Activated CD4-positive, alpha-beta T cell treated with anti-CD3 and anti-CD28 coated beads, Interleukin-2, amount 50 U/mL, for 16 hours (primary cell): ENCODE measurements at places on chromosomes 2 and 18.
A peak's percentile ranks its signal among the peaks of the same experiment; 100 is the strongest.

- peak; percentile 14 for DNase-seq
Measured at GRCh38 chr2:100819370-100820272, at the start of gene NPAS2. NPAS2 (plus strand) TSS chr2:100820139; CDS start chr2:100904755, 84,616 bp downstream.

DNA sequence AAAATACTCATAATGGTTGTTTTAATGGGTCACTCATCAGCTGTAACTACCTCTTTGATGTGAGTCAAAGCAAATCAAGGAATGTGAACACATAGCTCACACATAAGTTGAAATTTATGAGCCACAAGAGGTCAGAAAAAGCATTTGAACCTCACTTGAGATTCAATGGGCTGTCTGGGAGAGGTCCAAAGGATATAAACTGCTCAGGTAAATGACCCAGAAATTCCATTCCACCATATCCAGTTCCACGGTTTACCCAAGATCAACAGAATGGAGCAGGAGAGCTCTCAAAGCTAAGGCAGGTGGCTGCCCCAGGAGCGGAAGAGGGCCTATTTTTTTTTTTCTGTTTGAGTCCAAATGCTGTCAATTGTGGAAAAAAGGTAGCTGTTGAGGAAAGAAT lies 464.1 kb downstream of the TNS1 start:
- DNase-seq: no peak

GRCh38 chr18:75456199-75456631 lies 28.7 kb upstream of the SMIM21 start:
- DNase-seq: no peak

DNA sequence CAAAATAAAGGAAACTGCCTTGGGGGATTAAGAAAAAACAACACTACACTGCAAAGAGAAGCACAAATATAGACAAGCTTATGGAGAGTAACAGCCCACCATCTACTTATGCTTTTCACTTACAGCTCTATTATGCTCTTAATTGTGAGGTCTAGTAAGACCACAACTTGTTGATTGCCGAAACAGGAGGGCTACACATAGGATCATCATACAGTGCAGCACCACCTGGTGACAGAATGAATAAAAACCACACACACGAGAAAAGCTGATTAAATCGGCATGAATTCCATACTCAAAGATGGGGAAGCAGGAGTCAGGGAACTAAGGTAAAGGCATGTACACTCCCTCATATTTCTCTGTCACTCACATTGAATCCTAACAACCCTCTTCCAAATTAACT lies 259.2 kb downstream of the IKZF2 start:
- no peak for DNase-seq

DNA sequence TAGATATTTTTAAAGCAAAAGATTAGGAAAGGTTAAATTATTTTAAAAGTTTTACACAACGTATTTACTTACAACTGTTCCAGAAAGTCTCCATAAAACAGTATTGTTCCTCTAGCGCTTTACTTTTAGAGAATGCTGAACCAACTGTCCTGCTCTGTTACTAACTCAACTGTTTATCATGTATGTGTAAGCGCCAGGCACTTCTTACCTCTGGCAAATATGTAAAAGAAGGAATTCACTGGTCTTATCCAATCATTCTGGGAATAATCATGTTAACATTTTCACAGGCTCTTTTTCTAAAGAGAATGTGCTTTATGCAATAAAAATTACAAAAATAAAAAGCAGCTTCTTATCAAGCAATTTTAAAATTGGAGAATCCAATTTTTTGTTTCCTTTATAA lies 68.0 kb downstream of the COBLL1 start:
- DNase-seq: no peak

GRCh38 chr2:127025359-127026166 lies 81.4 kb downstream of the BIN1 start:
- DNase-seq: peak; percentile 86

DNA sequence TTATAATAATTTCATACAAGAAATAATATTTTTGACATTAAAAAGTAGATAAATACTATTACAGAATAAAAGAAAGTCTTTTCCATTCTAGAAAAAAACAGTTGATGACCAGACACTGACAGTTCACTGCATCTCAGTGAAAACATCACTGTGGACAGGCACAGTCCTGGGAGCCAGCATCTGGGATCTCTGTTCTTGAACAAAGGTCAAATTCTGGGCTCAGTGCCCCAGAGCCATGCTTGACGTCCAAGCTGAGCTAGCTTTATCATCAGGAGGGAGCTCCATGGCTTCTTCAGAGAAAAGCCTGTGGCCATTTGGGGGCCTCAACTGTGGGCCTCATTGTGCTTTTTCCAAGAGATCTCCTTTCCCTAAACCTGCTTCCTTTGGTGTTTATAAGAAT lies 86.1 kb upstream of the SRD5A2 start:
- DNase-seq: no peak

- DNase-seq: no peak
Measured at GRCh38 chr2:200170221-200170620, 136.3 kb upstream of the SPATS2L start.

- DNase-seq: no peak
Measured at GRCh38 chr2:118643294-118643693, 204.2 kb downstream of the EN1 start.

DNA sequence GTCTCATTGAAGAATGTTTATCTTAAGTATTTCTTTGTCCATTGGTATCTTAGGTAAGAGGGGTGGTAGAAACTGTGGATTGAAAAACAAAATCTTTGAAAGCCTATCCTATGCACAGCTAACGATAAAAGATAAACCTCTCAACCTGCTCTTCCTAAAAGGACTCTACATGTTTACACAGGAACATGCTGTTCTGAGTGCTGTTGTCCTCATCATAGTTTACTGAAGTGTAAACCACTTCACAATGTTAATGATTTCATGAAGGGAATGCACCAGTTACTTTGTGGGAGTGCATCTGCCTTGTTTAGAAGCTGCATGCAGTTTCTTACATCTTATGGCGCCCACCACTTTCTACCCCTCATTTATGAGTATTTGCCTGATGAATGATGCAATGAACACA lies 1.2 kb downstream of the ACMSD start:
- no peak for DNase-seq

- DNase-seq: peak; percentile 18
Measured at GRCh38 chr18:63603772-63604171, 16.6 kb downstream of the SERPINB13 start.

DNA sequence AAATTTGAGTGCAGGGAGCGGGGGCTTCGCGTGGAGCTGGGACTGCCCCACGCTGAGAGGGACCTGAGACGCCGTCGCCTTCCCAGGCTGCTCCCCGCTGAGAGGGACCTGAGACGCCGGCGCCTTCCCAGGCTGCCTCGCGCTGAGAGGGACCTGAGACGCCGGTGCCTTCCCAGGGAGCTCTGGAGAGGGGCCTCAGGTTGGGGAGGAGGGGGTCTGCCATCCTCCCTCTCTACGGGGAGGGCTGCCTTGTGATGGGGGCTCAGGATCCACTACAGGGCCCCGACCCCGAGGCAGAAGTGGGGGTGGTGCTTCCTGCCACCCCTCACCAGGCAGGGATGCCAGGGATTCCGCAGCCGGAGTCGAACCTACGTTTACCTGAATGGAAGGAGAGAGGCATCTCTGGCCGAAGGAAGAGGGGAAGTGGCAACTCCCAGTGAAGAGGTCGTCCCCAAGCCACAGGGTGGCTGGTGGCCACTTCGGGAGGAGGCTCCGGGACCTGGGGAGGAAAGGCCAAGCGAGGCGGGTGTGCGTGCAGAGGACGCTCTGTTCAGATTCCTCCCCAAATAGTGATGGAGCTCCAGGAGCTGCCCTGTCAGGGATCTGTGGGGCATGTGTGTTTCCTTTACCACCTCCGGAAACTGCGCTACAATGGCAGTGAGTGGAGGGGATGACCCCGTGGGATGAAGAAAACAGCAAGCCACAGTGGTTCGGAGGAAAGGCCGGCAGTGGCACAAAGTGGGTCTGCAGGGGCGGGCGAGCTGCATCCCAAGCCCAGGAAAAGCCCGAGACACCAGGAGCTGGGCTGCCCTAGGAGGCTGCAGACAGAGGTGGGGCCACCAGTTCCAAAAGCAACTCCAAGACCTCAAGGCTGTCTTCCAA lies 108.2 kb upstream of the CTDP1 start:
- DNase-seq: no peak

DNA sequence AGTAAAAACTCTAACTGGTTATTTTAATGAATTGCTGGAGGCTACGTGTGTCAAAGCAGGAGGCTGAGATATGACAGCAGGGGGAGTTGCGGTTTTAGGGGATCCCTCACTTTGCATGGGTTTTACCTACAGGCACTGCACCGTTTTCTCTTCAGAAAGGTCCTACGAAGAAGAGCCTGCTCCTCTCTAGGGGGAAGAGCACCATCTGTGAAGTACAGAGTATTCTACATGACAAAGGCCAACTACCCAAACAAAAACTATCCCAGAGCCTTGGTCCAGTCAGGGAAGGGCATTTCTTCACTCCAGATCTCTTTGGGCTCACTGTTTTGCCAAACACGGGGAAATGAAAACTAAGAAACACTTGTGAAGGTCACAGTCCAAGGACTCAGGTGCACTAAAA lies 696.7 kb upstream of the SOX11 start:
- DNase-seq: no peak

GRCh38 chr2:25905126-25905525 lies 26.8 kb upstream of the ASXL2 start:
- DNase-seq: no peak

DNA sequence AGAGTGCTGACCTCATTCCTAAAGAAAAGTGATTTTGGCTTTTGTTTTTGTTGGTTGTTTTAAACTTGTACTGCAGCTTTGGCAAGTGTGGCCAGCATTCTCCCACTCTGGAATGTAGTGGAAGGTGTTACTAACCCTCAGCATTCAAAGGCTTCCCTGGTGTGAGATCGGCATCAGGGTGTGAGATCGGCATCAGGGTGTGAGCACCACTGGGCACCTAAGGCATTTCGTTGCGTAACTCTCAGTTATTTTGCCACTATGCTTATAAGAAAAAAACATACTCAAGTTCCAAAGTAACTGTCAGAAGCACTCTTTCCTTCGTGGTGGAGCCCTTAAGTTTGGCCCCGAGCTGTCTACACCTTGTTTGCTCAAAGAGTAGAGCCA lies 1.7 kb downstream of the CYBRD1 start:
- no peak for DNase-seq
